Right lobe of liver (tissue), 6 donors: ENCODE measurements at places on chromosomes 16 and 17. TPM values are rescaled to one million over a fixed set of nuclear protein-coding genes. Genes with fewer than 3 reads are reported as not detected.
A peak's percentile ranks its signal among the peaks of the same experiment; 100 is the strongest.

Gene CSH2
- total RNA-seq, result not detected

DNA sequence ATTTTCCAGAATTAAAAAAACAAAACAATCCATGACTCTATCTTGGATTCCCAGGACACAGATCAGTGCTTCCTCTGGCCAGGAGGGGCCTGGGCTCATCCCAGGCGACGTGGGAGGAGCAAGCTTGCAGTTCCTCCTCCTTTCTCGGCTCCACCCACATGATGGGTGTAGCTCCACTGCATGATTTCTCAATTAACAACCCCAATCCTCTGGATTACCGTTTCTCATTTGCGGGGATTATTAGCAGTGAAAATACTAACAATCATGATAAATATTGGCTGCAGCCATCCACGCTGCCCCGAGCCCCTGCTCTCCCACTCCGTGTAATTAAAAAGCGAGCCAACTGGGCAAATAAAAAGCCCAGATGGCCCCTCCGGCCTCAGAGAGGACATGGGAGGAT, 46.4 kb upstream of the SDK2 start:
- no peak for DNase-seq

Gene CPHXL2
- not detected for total RNA-seq

Gene TACO1
- 30.6 TPM for total RNA-seq

Gene CTCF
- total RNA-seq, result 16.2 TPM

GRCh38 chr17:62899361-62899760, 66.7 kb upstream of the TANC2 start:
- no peak for DNase-seq

Gene NLRC3
- 0.72 TPM for total RNA-seq

DNA sequence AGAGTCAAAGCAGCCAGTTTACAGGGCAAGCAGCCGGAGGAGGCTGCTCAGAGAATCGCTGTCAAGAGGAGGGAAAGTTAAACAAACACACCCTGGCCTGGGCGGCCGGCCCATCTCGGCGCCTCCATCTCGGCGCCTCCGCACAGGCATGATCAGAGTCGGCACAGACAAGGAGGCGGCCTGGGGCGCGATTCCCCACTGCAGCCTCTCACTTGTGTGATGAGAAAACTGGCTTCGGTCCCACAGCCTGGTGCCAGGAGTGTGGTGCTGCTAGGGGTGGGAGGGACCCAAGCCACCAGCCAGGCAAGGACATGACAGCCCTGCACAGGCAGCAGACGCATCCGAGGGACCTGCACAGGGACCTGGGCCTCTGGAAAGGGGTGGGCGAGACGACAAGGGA, 17.7 kb downstream of the SLC38A10 start:
- DNase-seq, result no peak

DNA sequence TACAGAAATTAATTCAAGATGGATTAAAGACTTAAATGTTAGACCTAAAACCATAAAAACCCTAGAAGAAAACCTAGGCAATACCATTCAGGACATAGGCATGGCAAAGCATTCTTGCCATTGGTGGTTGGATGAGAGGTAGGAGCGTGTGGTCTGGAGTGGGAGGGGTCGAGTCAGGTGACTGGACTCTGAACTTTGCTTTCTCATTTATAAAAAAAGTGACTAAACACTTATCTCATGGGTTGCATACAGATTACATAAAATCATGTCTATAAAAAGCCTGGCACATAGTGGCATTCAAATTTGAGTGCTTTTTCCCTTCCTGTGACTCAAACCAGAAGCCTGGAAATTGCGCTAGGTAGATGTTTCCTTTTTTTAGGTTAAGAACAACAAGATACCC, 159.7 kb upstream of the SHISA6 start:
- no peak for DNase-seq

Gene NQO1
- 4.0 TPM for total RNA-seq

Gene IRX3
- 0.43 TPM for total RNA-seq

Gene KRTAP16-1
- not detected for total RNA-seq

Gene SSTR5
- not detected for total RNA-seq

Gene FOXO3B
- total RNA-seq, result 0.44 TPM

DNA sequence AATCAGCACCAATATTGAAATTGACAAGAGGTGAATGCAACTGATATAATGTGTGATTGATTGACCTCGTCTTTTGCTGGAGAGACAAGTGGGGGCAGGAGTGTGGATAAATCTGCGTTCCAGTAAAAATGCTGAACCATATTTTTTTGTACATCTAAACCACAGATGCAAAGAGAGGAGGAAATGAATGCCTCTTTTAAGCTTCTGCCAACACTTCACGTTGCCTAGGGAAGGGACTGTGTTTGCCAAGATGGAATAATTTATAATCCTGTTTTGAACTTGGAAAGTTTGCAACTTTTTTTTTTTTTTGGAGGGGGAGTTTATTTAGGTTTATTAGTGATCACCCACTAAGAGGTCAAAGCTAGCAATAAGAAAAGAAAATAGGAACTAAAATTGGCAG, 288.2 kb upstream of the EEF2KMT start:
- no peak for DNase-seq

- no peak for DNase-seq
Observed at GRCh38 chr16:14629612-14629918, 495 bp downstream of the PARN start.

Gene SPSB3
- total RNA-seq, result 29.0 TPM

- DNase-seq, result no peak
Observed at GRCh38 chr16:15796885-15797284, 59.9 kb downstream of the MYH11 start.

DNA sequence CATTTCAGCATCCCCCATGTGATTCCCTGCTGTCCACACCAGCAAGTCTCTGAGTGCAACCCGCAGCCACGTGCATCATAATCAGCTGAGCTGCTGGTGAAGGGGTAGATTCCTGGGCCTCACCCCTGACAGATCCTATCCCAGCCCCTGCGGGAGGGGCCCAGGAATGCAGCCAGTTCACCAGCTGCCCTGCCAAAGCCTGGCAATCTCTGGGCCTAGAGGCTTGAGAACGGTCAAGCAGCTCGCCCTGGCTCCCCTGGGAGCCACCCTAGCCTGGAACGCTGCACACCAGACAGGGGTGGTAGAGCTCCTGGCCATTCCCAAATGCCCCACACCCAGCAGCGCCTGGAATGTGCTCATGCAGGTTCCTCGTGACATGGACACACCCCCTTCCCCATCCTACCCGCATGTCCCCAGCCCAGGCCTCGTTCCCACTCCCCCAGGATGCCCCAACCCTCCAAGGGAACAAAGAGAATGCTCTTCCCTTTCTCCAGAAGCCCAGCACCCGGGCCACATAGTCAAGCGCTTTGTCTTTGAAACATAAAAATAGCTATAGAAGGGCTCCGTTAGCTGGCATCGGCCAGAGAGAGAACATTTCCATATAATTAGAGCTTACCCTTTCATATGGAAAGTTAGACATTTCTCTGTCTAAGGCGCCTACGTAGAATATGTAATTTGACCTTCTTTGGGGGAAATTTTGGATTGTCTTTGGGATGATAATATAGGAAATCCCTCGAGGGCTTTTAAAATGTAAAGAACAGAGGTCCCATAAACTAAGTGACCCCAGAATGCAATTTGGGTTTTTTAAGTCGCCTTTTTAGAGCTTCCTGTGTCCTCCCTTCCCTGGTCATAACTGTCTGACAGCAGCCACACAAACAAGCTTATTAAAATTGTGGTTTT, 3.4 kb downstream of the CEP295NL start:
- no peak for DNase-seq

GRCh38 chr16:50509521-50510341, 38.5 kb upstream of the NKD1 start:
- peak; percentile 42 for DNase-seq

Gene CD300LG
- total RNA-seq, result 0.61 TPM

DNA sequence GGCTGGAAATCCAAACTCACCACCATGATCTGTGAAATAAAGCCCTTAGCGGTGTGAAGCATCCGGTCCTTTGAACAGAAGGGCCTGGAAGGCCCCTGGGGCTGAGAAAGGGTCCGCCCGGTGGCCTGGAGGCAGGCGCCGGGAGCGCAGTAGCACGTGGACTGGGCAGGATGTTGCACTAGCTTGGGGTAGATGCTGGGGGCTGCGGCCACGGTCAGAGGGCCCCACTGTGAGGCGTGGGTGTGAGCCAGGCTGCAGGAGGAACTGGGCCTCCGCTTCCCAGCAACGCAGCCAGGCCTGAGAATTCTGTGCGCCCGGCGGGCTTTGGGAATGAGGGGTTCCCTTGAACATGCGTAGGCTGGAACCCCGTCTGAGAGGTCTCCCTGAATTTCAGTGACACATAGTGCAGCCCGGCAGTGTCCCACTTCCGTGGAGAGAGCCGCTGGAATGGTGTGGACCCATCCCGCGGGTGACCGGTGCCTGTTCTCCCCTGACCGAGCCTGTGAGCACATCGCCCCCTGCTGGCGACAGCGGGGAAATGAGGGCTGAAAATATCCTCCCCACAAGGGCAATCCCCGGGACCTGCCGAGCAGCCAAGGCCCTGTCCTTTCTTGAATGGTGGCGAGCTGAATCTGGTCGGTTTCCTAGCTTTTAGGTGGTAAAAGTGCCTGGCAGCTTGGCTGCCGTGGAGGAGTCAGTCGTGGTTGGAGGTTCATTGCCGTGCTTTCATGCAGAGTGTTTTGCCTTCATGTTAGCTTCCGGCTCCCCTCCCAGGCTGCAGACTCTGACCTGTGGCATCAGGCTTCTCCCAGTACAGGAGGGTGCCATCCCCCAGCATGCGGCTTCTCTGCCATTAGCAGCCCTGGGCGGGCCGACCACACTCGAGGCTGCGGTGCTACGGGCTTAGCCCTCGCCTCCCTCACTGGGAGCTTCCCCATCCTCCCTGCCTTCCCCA, 43.8 kb downstream of the DNAJA2 start:
- peak; percentile 61 for DNase-seq

Gene JPH3
- total RNA-seq, result 0.07 TPM

DNA sequence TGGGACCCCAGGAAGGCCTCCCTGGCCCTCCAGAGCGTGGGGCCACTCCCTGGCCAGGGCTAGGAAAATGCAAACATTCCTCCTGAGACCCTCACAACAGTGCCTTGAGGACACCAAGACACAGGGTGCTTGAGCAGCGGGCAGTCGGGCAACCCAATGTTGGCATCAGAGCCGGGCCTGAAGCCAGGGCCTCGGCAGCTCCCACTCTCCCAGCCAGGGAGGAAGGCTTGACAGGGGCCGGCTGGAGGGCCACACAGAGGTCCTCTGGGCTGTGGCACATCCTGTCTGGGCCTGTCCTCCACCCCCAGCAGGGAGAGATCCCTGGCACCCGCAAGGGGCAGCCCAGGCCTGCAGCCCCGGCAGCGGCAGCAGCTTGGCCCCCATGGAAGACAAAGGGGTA, 12.3 kb upstream of the KRT17 start:
- DNase-seq, result no peak

GRCh38 chr16:82703871-82704768, 77.4 kb downstream of the CDH13 start:
- DNase-seq, result no peak

Gene ACSM3
- total RNA-seq, result 24.5 TPM

Gene KRTAP2-1
- not detected for total RNA-seq

GRCh38 chr16:85641776-85642176, 28.7 kb downstream of the GSE1 start:
- DNase-seq, result peak; percentile 84

DNA sequence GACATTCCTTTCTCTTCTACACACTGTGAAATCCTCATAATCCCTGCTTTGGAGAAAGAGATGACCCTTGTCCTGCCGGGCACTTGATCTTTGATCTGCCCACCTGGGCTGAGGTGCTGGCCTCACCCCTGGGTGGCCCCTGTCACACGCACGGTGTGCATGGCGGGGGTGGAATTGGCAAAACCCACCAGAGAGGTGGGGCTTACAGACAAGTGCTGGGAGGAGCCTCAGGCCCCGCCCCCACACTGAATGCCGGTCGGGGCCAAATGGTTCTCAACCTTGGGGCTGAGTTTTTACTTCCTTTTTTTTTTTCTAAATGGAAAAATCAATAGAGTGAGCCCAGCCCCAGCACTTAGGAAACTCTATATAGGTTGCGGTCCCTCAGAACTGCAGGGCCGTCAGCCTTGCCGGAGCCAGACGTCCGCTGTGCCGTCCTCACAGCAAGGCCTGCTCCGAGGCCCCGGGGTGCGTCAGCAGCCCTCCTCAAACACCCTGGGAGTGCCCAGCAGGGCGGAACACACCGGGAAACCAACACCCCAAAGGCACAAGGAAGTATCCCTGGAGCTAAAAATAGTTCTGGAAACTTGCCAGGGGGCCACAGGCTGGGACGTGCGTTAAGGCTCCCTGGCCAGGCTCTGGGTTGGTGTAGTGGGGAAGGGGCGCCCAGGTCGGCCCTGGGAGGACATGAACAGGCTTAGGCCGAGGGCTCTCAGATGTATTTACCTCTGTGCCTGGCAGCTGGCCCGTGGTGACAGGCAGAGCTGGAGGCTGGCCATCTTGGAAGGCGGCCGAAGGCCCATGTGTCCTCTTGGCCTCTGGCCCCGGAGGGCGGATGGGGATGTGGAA, 11.0 kb downstream of the GPRC5C start:
- peak; percentile 93 for DNase-seq

DNA sequence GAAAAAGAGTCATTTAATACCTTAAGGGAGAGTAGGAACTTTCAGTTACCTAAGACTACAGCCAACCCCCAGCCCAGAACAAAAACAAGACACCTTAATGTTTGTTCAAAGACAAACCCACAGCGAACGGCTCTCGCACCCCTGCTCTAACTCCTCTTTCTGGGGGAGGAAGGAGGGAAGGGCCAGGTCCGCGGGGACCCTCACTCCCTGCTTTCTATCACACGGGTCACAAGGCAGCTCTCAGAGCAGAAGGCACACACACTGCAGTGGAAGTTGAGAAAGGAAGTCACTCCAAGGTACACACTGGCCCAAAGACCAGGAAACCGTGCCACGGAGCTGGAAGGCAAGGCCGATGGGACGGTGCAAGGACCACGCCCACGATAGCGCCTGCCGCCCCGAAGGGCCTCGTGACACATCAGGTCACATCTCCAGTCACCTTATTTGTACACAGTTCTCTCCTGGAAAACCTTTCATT, 10.0 kb downstream of the LITAFD start:
- DNase-seq, result peak; percentile 42

- DNase-seq, result no peak
Observed at GRCh38 chr17:72296456-72296855, 175.6 kb downstream of the SOX9 start.

DNA sequence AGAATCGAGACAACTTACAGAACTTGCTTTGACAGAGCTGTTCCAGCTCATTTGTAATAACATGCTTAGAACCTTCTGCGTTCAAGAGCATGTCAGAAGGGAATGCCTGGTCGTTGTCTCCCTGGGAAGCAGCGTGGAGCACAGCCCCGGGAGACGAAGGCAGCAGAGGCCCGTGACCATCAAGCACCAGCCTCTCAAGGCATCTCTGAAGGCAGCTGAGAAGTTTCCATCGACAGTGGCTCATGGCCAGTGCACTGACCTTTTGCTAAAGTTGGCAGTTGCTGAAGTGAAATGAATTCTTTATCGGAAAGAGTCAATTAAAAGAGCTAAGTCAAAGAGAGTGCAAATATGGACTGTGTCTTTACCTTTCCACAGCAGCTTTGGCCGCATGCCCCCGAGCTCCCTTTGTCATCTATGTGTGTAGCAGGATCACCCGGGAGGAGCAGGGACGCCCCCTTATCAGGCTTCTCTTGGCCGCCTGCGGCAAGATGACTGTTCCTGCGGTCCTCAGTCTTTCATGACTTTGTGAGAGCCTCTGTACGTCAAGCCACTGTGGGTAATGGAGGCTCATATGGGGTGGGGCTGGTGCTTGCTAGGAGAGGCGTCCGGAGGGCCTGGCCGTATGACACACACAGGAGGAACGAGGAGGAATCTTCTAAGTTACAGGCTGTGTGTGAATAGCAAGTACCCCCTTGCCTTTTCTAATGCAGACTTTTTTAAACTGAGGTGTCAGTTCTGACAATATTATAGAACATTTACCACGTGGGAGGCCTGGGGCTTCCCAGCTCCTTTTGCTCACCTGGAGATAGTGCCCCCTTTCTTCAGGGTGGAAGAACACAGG, 54.2 kb downstream of the LDHD start:
- peak; percentile 92 for DNase-seq

Gene KNOP1
- total RNA-seq, result 3.4 TPM
